ENCODE measurements at places on chromosomes 6 and 20.

DNA sequence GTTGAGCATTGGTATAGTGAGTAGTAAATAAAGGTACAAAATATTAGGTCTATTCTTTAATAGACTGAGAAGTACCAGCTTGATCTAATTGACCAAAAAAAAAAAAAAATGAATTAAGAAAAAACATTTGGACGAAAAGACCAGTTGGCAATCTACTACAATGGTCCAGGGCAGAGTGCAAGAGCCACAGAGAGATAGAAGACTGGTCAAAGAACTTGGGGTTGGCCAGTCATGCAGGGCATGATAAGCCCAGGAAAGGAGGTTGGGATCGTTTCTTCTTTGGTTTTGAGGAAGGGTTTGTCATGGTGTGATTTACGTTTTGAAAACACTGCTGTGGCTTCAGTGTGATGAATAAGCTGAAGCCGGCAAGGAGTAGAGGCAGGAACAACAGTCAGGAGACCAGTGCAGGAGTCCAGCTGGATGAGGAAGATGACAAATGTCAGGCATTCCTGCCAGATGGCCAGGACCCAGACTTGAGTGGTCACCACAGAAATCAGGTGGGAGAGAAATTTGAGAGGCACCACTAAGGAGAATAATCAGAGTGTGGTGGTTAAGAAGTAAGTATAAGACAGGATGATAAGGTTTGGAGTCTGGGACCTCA, 14.0 kb downstream of the SMLR1 start:
- no peak for DNase-seq

DNA sequence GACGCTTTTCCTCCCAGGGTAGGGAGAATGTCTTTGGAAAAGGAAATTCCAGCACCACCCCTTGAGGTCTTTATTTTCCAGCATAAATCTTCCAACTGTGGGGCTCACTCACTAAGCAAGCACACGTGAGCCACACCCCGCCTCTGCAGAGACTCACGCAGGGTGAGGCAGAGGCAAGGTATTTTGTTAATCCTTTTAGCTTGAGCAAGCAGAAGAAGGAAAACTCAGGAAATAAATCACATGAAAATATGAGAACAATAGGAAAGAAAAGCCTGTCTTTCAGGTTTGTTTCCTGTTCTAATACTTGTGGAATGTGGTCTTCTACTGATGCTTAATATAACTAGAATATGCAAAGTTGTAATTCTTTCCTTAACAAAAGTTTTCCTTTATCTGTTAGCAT, 4.1 kb upstream of the PHACTR2 start:
- no peak for DNase-seq

DNA sequence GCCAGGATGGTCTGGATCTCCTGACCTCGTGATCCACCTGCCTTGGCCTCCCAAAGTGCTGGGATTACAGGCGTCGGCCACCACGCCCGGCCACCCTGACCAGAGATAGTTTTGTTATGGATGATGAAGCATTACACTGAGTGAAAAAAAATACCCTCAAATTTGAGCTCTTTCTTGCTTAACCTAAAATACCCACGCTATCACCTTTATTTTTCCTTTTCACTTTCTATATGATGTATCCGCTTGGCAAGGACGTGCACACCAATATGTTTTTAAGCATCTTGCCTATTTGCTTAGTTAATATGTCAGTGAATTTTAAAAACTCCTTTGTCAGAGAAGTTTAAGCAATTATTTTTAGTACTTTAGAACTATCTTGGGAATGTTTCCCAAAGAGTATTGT, 150.4 kb downstream of the INSM1 start:
- DNase-seq, result no peak

- no peak for DNase-seq
These were observed 94.7 kb upstream of the NXT1 start for GRCh38 chr20:23255716-23256385.

DNA sequence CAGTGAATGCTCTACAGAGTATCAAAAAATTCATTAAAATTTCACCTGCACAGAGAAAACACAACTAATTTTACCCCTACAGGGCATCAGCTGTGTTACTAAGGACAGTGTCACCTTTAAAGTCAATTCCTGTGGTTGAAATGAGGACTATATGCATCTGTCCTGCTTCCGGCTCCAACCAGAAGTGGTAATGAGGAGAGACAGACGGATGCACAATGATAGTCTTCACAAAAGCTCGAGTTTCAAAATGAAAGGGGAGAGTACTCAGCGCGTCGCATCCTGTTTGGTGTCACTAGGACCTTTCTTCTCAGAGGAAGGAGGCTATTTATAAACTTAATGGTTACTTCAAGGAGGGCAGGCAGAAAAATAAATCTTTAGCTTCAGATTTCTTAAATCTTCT, 86.5 kb downstream of the LYRM4 start:
- peak; percentile 16 for DNase-seq

GRCh38 chr6:83044091-83044768, 21.4 kb downstream of the UBE3D start:
- no peak for DNase-seq

DNA sequence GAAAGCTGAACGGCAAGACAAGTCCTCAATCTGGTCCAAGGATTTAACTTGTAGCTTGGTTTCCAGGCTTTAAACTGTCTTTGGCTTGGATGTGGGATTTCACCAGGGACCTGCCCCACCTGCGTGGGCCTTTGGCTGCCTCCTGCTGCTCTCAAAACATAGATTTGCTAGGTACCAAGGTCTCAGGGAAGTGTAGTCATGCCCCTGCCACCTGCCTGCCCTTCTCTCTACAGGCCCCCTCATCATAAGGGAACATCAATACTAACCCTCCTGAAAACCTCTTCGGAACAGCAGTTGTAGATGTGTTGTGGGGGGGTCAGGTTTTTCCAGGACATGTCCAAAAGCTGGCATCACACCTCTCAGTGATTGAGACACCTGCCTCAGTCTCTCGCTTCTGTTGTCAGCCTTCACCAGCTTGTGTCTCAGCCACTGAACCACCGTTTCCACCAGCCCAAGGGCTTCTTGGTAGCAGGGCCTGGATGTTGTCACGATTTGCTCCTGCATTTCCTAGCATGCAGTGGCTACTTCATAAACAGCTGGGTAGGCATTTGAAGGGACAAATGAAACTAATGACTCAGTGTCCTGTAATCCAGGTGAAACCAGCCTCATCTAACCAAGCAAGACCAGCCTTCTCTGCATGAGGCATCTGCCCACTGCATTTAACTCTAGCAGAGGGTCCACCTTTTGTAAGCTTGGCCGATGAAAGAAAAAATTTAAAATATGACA, 141.6 kb upstream of the THBS2 start:
- no peak for DNase-seq

DNA sequence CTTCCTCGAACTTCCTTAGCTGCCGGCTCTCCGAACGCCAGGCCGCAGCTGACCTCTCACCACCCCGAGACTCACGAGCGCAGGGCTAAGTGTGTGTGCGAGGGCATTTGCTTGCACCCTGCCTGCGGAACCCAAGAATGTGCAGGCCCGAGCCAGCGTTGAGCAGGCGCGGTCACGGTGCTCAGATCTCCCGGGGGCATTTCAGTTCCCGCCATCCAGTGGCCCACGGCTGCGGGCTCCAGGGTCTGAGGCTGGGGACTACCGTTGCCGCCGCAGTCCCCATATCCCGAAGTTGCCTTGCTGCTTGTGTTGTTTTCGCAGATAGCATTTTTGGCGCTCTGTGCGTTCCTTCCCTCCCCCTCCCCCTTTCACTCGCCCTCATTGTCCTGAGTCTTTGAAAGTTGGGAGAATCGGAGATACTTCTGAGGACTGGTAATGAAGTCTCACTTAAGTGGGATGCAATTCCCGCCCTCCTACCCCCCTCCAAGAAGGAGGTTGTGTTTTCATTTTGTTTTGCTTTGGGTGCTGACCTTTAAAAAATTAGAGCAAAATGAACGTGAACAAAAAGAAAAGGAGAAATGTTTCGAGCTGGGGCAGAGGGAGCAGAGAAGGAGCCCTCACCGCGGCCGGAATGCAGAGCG, 1.7 kb downstream of the NR2E1 start:
- peak; percentile 36 for DNase-seq

GRCh38 chr20:63765082-63765873, 25.7 kb downstream of the SLC2A4RG start:
- DNase-seq, result no peak

GRCh38 chr6:169787797-169788196, 36.4 kb downstream of the ERMARD start:
- no peak for DNase-seq

DNA sequence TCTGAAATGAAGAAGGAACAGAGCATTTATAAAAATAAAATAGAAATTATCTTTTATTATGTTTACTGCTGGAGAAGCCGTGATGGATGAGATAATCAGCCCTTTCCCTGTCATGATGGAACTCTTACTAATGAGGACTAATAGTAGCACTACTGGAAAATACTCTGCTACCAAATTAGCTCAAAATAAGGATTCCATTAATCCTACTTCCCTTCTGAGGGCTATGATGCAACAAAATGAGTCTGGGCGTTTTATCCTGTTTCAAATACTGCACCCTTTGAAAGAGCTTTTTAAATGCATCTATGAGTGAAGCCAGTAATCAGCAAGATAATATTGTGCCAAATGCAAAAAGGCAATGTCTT, 59.3 kb upstream of the CARMIL1 start:
- DNase-seq, result peak; percentile 6

DNA sequence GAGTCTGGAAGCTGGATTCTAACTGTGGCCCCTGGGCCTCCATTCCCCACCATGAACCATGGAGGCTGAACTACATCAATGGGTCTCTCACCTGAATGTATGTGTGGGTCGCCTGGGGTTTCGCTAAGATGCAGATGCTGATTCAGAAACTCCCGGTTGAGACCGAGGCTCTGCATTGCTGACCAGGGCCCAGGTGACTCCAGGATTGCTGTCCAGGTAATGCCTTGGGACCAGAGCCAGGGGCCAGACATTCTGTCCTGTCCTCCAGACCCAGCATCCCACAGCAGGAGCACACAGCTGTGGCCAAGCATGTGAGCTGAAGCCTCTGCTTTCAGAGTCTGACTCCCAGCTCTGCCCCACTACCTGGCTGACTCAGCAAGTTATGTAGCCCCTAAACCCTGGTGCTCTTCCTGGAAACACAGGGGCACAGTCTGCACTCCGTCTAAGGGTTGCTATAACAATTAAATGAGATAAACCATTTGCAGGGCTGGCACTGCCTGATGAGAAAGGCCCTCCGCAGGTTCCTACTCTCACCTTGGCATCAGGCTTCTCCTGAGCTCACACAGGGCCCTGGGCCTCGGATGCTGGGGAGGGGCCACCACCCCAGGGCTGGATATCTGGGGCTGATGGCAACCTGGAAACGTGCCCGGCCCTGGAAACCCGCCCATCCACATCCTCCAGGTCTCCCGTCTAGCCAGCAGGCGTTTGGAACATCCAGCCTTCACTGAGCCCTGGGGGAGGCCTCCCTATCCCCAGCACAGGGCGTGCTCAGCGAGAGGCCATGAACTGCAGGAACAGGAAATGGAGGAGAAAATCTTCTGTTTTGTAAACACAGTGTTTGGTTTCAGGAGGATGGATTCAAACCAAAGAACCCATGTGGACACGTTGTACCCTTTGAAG, 175.7 kb downstream of the DLL1 start:
- DNase-seq, result no peak

DNA sequence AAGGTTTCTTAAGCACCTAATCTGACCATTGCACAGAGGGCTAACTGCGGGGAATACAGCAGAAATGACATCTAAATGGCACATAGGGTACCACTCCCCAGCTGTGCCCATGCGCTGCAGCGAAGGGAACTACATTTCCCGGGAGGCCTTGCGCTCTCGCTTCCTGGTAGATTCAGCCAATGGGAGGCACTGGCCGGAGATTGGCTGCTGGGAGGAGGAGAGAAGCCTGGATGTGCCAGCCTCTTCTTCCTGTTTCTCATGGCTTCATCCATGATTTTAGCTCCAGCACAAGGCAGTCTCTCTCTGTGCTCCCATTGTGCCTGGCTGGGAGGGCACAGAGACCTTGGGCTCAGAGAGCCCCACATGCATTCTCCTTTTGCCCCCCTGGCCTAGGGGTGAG, 101.7 kb upstream of the FOXA2 start:
- DNase-seq, result peak; percentile 53

DNA sequence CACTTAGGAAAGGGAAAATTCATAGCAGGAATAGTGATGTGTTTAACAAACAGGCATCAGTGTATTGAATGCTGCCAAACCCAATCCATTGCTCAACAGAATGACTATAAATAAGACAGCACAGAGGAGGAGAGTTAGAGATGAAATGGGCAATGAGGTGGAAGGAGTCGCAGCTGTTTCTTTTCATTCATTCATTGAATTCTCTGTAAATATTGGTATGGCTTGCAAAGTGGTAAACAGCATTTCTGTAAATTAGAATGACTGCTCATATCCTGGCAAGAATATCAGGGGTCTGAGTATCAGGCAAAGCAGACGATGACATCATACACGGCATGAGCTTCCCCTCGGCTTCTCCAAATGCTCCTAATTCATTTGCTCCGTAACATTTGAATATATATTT, 703.6 kb upstream of the SLC35B3 start:
- no peak for DNase-seq

- no peak for DNase-seq
These were observed 33.3 kb downstream of the PPP1R14C start for GRCh38 chr6:150176152-150176551.

- no peak for DNase-seq
These were observed 30.1 kb downstream of the CMTR1 start for GRCh38 chr6:37463110-37463509.

- no peak for DNase-seq
These were observed 48.9 kb upstream of the OLIG3 start for GRCh38 chr6:137543114-137543513.

- no peak for DNase-seq
These were observed 281.3 kb downstream of the PTPRK start for GRCh38 chr6:128239146-128239545.

DNA sequence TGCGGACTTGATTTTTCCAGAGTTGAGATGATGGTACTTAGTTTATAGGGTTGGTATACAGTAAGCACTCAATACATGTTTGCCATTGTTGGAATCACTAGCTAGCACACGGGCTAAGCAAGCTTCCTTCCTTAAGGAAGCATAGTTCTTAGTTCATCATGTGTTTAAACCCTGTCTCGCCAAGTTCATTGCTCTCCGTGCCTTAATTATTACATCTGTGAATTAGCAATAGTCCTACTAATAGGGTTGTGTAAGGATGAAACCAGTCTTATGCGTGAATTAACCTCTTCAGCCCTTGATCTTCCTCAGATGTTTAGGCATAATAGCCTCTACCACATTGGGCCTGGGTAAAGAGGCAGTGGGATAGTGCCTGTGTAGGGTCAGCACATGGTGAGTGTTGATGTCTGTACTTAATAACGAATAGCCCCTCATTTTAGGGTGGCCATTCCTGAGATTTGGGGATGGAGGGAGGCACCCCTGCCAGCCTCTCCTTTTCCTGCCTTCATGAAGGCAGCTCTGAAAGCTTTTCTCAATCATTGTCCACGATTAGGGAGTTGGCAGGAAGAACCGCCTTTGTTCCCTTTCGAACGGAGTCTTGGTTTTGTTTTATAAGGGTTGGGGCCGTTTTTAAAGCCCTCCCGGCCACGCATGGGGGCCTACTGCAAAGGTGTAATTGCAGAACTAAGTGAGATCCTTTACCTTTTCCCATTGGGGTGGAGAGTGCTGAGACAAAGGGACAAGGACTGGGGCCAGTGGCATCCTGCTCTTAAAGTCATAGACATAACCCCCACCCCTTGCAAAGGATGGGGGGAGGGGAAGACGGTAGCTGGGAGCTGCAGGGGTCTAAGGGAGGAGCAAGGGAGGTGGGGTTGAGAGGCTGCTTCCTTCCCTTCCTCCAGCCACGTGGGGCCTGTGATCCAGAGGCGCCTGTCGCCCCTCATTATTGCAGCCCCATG, 2.1 kb downstream of the DNMT3B start:
- DNase-seq, result no peak

GRCh38 chr6:112030206-112030960, 23.5 kb upstream of the CCN6 start:
- no peak for DNase-seq

Data from suppressor macrophage treated with lipopolysaccharide for 1 hour (primary cell).